ENCODE measurements at places on chromosomes 11 and 22. TPM values are rescaled to one million over a fixed set of nuclear protein-coding genes. Genes with fewer than 3 reads are reported as not detected.

CHCHD10 gene
- total RNA-seq, result 1,446 TPM

RAB36 gene
- 0.47 TPM for total RNA-seq

MOGAT2 gene
- total RNA-seq, result not detected

MMP3 gene
- total RNA-seq, result not detected

OR4A16 gene
- total RNA-seq, result not detected

RTN4R gene
- 0.96 TPM for total RNA-seq

CD3G gene
- total RNA-seq, result 0.16 TPM

AQP11 gene
- 0.69 TPM for total RNA-seq

CAPN5 gene
- 2.3 TPM for total RNA-seq

SLC17A6 gene
- not detected for total RNA-seq

SCGB1A1 gene
- not detected for total RNA-seq

CALCA gene
- not detected for total RNA-seq

ACTN3 gene
- not detected for total RNA-seq

INPP5J gene
- total RNA-seq, result 20.7 TPM

PNPLA5 gene
- not detected for total RNA-seq

EHF gene
- total RNA-seq, result 1.6 TPM

MYRF gene
- total RNA-seq, result 0.14 TPM

FXYD6 gene
- total RNA-seq, result 30.2 TPM

LINC01488 gene
- total RNA-seq, result 0.38 TPM

YPEL1 gene
- total RNA-seq, result 8.3 TPM

Measured in left ventricle myocardium inferior (tissue), 1 donor.